ENCODE measurements at places on chromosomes 5 and 9.

DNA sequence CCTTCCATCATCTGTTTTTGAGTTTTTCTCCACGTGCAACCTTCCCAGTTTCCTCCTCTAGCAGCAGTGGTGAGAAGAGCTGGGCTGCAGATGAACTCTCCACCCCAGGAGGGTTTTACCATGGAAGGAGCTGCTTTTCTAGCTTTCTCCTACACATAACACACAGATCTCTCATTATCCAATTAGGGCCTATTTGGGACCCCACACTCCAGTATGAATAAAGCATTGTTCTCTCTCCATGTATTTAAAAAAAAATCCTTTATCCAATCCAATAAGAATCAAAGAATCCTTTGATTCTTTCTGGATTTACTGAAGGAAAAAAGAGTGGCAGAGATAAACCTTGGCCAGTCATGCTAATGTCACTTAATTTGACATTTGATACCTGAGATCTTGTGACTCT lies 31.6 kb upstream of the NAA35 start:
- DNase-seq = no peak

DNA sequence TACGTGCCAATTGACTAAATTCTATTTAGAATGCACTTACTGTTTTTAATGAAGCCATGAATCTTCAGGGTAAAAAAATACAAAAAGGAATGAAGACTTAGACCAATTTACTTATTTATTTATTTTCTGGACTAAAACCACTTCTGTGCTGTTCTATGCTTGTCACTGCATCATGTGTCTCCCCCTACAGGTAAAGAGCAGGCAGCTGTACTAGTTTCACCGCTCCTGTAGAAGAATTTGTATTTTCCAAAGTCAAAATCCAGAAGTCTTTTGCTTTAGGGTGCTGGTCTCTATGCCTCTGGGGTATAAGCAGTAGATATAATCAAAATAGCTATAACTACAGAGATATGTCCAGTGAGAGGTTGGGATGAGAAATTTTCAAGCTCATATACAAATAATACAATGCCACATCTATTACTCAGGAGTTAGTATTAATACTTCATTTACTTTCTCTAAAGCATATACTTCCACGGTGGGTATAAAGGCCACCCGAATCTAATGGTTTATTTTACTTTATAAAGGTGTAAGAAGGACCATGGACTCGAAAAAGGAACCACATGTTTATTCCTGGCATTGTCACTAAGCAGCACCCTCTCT lies 591.5 kb downstream of the RAB3C start:
- DNase-seq = peak; percentile 44

- no peak for DNase-seq
Observed at GRCh38 chr5:152406082-152406481, 1.0 kb upstream of the NMUR2 start.

- no peak for DNase-seq
Observed at GRCh38 chr5:10789726-10790125, 28.7 kb upstream of the DAP start.

GRCh38 chr9:127642082-127642740 lies 30.1 kb downstream of the STXBP1 start:
- DNase-seq = no peak

- DNase-seq = no peak
Observed at GRCh38 chr9:96202971-96203780, 98.8 kb downstream of the HSD17B3 start.
